ENCODE measurements at places on chromosomes 6 and 20. TPM values are rescaled to one million over a fixed set of nuclear protein-coding genes. Genes with fewer than 3 reads are reported as not detected.

The FOXF2 gene
- 0.25 TPM for total RNA-seq

The PDE7B gene
- total RNA-seq, result 23.9 TPM

The IL17A gene
- not detected for total RNA-seq

The ADGRB3 gene
- total RNA-seq, result 1.4 TPM

The LY6G6D gene
- total RNA-seq, result not detected

All from fibroblast of the aortic adventitia (primary cell).